ENCODE measurements at places on chromosomes 1 and 21.

- DNase-seq = no peak
Observed at GRCh38 chr1:211965108-211965805, 70.1 kb downstream of the INTS7 start.

GRCh38 chr1:60903591-60903990 lies 178.8 kb upstream of the NFIA start:
- DNase-seq = no peak

DNA sequence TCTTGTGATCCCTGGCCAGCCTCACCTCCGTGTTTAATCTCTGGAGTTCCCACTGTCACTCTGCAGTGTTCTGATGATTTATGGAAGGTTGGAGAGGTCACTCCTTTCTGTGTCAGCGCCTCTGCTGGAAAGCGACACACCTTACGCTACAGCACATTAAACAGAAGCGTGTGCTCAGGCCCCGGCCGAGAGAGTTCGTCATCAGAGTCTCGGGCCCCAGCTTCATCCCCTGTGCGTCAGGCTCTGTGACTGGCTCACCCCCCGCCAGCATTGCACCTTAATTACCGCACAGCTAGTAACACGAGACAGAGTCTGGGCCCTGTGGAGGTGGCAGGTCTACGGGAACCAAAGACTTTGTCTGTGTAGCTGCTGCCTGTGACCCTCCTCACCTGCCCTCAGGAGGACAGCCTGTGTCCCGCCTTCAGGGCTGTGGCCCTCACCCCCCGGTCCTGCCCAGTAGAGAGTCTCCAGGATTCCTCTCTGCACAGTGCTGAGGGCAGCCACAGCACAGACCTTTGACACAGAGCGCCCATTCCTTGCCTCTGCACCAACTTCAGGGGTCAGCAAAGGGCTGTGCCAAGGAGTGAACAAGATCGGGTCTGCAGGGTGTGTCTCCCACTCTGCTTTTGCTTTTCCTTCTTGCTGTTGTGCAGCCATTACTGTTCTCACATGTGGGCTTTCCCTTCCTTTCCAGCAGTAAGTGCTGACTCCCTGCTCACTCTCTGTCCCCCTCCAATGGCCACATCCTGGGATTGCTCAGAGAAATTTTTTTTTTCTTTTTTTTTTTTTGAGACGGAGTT lies 157.6 kb downstream of the PGBD5 start:
- no peak for DNase-seq

DNA sequence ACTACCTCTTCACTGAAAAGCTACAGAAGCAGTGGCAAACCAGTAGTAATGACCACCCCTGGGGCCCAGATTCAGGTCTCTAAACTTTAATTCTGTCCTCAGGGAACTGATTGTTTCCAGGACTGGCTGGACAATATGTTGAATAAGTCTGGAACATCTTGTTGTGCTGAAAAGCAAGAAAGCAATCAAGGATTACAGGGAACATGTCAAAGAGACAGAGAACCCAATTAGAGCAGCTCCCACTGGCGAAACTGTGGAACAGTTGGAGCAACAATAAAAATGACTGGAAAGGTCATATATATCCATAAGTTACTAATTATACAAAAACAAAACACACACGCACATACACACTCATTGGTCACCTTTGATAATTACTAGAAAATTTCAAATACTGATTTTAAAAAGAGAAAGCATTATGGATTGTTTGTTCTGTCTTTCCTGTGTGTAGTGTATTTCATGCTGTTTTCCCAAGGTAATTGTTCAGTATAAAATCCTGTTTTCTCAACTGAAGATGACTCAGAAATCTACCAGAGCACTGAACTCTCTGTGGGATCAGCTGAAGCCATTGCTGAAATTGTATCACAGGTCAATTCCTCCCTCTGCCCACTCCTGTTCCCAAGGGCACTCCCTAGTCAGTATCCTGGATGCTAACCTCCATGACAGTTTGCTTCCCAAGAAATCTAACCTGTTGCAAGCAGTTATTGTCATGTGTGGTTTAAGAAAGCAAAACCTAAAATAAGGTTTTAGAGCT lies 83.6 kb upstream of the RGS1 start:
- DNase-seq = no peak

DNA sequence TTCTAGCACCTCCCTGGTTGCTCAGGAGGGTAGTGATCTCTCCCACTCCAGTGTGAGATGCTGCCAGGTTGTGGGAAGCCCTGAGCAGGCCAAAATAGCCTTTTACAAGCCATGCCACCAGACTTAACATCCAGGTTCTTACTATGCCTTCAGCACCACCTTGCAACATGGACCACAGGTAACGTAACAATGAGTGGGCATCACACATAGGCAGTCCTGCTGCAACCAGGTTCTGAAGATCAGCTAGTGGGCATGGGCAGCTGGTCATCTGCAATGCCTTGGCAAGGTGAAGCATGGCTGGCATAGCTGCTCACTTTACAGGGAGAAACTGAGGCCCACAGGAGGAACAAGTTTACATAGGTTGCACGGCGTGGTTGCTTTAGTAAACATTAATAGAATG lies 40.7 kb downstream of the DHCR24 start:
- no peak for DNase-seq
